Thymus (tissue), 14 donors: ENCODE measurements at places on chromosomes 12 and 14. TPM values are rescaled to one million over a fixed set of nuclear protein-coding genes. Genes with fewer than 3 reads are reported as not detected.
A peak's percentile ranks its signal among the peaks of the same experiment; 100 is the strongest.

DNA sequence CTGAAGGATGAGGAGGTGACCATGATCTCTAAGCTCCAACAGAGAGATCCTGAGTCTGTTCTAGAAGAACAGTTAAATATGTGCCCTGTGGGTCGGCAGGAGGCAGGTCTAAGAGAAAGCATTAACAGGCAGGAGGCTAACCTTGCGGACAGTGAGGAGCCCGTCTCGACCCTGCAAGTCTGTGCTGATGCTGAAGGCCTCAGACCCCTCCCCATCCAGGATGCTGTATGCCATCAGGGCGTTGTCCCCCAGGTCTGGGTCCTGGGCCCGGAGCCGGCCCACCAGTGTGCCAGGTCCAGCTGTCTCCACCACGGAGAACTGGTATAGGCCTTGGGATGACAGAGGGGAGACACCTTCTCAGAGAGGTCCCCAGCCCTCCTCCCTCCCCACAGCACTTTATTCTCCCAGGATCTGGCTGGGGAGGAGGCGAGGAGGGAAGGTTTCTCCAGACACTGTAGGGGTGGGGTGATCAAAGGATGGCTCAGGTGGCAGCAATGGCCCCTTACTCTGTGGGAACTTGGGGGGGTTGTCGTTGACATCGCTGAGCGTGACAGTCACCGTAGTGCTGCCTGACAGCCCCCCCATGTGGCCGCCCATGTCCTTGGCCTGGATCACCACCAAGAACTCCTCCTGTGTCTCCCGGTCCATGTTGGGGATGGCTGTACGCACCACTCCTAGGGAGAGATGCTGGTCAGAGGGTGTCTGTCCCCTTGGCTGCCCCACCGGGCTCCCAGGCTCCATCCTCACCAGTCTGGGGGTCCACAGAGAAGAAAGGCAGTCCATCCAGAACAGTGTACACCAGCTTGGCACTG, 3.1 kb downstream of the CDH24 start:
- DNase-seq: peak; percentile 36

DNA sequence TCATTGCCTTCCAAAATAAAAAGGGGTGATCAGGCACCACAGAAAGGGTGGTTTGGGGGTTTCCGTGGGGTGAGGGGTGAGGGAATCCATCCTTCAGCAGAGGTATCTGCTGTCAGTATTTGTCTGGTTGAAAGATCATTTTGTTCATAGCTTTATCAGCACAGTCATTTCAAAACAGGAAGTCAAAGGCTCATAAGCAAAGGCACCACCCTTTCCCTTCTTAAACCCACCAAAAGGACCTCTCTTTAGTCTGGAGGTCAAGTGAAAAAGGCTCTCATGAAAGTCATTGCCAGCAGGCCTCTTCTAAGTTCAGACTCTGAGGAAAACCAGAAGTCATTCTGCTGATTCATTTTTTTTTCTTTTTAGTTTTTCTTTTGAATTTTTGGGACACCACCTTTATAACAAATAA, 6.2 kb downstream of the CHST11 start:
- DNase-seq: no peak

- DNase-seq: no peak
These were observed 2.6 kb downstream of the YAF2 start for GRCh38 chr12:42235426-42235825.

DNA sequence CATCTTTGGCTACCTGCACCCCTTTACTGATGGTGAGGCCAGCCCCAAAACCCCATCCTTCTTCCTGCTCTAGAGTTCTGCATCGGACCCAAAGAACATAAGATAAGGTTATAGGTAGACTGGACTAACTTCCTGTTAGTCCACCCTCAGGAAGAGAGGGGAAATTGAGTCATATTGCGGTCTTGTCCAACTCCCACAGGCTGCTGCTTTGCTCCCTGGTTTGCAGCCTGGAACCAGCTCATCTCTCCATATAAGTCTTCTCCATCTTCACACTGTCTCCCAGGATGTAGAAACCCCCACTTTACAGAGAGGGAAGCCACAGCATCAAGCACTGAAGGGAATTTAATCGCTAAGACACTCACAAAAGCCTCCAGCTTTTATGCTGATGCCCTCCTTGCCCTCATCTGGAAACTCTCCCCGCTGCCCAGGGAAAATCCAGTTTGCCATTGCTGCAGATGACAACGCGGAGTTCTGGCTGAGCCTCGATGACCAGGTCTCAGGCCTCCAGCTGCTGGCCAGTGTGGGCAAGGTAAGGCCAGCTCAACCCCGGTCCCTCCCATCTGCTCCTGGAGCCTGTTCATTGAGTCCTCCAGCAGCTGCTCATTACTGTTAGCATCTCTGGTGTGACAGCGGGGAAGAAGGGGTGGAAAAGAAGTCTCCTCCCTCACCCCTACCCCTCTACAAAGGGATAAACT, 85.3 kb downstream of the B4GALNT3 start:
- DNase-seq: no peak

Gene FRS2
- polyA plus RNA-seq: 8.4 TPM

Gene OXA1L
- polyA plus RNA-seq: 81.8 TPM

Gene TSPAN8
- 5.9 TPM for polyA plus RNA-seq

Gene DNAI7
- 1.1 TPM for polyA plus RNA-seq

Gene GPR65
- polyA plus RNA-seq: 10.1 TPM

Gene CACNB3
- 10.4 TPM for polyA plus RNA-seq
